ENCODE measurements at places on chromosomes 1 and 21.

DNA sequence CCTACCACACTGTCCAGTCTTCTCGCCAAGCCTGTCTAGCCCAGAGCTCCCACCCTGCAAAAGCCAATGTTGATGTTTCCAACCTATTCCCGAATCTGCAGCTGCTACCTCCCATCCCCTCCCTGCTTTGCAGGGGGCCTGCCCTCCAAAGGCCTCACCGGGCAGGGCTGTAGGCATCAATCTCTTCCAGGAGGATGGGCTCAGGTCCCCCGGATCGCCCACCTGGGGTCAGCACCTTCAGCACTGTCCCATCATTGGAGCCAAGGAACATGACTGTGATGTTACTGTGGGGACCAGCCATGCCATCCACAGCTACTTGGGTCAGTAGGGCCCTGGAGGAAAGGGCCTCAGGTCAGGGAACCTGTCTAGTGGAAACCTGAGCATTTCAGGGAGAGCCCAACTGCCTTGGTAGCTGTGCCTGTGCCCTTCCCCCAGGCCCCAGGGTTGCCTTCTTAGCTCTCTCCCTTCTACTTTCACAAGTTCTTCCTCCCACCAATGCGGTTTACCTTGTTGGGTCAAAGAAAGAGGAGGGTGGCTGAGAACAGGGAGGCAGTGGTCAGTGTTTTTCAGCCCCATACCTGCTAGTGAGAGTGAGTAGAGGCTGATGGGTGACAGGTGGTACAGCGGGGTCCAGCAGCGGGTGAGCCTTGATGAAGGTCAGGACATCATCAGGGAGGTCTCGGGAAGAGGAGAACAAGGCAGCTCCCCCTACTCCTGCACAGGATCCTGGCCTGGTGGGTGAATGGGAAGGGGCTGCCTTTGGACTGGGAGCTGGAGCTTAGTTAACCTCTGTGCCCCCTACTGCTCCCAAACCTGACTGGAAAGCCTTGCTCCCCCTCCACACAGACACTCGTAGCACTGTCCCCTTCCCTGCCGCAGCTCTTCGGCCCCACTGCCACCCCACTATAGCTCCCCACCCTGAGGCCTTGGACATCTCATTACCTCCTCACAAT is 10.7 kb downstream of the SEMA6C start:
- DNase-seq, result no peak

DNA sequence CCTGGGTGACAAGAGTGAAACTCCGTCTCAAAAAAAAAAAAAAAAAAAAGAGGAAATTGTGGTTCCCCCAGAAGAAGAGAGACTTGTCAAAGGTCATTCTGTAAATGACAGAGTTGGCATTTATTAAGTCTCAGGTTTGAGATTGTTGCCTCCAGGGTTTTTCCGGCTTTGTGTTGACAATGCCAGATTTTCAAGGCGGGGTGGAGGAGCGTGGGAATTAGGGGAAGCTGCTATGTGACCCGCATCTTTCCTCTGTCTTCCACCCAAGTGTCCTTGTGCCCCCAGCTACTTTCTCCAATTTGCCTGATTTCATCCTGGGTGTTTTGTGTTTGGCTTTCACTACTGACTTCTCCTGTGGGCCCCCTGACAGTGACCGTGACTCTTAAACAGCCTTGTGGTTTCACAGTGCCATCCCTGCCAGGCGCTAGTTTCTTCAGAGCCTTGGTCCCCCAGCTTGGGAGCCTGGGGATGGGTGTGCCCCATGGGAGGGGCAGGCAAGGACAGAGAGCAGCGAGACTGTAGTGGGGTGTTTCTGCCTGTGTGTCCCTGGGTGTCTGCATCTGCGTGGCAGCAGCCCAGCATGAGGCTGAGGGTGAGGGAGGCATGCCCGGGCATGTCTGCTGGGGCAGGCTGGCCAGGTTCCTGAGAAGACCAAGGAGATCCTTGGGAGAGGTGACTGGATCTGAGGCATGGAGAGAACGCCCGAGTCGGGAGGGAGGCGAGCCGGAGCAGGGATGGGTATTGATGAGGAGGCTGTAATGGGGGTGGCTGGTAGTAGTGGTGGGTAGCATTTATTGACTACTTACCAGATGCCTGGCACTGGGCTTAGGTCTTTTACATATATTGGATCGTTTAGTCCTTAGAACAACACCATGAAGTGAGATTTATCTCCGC is 46.3 kb downstream of the IER5 start:
- DNase-seq, result no peak

- peak; percentile 66 for DNase-seq
Measured at GRCh38 chr1:58162952-58163550, 383.5 kb downstream of the OMA1 start.

DNA sequence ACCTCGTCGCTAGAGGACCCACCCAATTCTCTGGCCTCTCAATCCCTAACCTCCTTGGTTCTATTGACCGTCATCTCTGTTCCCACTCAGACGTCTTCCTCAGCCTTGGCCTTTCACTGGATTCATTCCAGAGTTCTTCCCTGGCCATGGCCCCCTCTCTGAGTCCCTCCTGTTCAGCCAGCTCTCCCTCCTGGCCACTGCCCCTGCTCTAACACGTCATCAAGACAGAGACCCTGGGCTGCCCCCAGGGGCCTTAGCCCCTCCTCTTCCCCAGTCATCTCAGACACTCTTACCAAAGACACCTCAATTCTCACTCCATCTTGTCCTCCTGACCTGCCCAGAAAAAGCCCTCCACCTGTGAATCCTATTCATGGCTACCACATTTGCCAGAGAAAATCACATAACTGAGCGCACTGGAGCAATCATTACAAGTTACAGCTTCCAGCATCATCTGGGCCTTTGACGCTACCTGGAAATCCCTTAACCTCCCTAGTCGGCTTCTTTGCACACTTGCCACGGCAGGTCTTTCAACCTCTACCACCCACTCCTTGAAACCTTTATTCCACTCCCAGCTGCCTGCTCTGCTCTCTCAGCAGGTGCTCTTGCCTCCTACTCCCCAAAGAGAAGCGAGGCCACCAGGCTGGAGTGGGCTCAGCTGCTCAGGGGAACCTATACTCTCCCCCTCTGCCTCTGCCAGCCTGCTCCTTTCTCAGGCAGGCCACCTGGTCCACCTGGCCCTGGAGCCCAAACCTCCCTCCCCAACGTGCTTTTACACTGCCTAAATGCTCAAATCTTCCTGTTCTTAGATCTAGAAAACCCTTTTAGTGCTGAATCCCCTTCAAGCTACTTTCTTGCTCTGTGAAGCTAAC is 14.0 kb downstream of the DCST2 start:
- no peak for DNase-seq

GRCh38 chr1:182974506-182975191 is 21.7 kb upstream of the SHCBP1L start:
- no peak for DNase-seq

GRCh38 chr1:22318279-22318981 is 133.2 kb upstream of the ZBTB40 start:
- peak; percentile 67 for DNase-seq
